Lower lobe of right lung (tissue), 2 donors: ENCODE measurements at places on chromosomes 16 and 17. TPM values are rescaled to one million over a fixed set of nuclear protein-coding genes. Genes with fewer than 3 reads are reported as not detected.

The PHOSPHO1 gene
- total RNA-seq, result 1.9 TPM

DNA sequence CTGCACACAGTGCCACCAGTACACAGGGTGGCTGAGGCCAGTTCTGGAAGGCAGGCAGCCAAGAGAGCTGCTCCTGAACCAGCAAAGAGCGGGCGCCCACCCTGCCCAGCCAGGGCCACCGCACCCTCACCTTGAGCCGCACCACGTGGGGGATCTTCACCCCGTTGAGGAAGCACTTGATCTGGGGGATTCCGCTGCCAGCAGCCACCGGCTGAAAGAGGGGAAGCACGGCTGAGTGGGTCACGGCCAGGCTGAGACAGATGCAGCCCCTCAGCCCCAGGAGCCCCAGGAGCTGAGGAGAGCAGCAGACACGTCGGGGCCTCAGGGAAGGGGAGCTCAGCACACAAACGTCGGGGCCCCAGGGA, 14.6 kb upstream of the CCDC154 start:
- no peak for DNase-seq
- H3K4me1 ChIP-seq, result no peaks in the 10 kb centered on the region
- no peaks in the 10 kb centered on the region for H3K27me3 ChIP-seq
- H3K4me3 ChIP-seq, result no peak overlapping the region

GRCh38 chr17:17402558-17402957, 74.2 kb upstream of the MED9 start:
- no peaks in the 10 kb centered on the region for H3K27me3 ChIP-seq
- H3K27ac ChIP-seq, result no peak overlapping the region
- DNase-seq, result no peak
- H3K4me3 ChIP-seq, result no peak overlapping the region
- peaks cover 28% of the 10 kb centered on the region for H3K4me1 ChIP-seq

The PLCG2 gene
- total RNA-seq, result 47.7 TPM

- H3K4me3 ChIP-seq, result no peak overlapping the region
- DNase-seq, result no peak
- no peak overlapping the region for H3K27ac ChIP-seq
- no peaks in the 10 kb centered on the region for H3K4me1 ChIP-seq
Observed at GRCh38 chr17:21677911-21678310, 14.4 kb upstream of the KCNJ18 start.

- no peak for DNase-seq
- no peak overlapping the region for H3K4me3 ChIP-seq
- peaks cover 7% of the 10 kb centered on the region for H3K4me1 ChIP-seq
- H3K36me3 ChIP-seq, result no peaks in the 10 kb centered on the region
Observed at GRCh38 chr16:80023865-80024264, 423.3 kb upstream of the MAF start.

DNA sequence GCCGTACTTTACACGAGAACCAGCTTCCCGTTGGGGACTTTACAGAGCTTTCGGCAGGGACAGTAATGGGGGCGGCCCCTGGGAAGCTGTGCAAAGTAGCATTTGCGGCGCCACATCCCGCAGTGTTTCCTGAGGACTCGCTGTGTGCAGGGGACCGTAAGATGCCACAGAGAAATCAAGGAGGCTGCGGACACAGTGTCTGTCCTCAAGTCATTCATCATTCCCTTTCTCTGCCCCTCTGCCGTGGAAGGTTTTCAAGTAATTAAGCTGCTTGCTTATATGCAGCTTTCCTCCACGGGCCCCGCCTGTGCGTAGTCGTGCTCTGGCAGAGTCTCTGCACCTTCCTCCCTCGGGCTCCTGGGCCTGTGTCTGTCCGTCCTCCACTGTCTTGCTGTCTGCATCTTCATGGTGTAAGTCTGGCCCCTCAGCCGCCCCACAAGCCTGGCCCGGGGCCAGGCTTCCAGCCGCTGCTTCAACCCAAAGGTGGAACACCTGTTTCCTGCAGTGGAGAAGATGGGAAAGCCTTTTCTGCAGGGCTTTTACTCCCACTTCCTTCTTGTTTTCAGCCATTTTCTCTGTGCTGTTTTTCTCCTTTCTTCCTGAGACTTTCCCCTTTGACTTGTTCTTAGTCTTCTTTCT, 216.9 kb upstream of the CHMP6 start:
- H3K4me1 ChIP-seq, result peaks cover 6% of the 10 kb centered on the region
- no peak overlapping the region for H3K27ac ChIP-seq
- no peak for DNase-seq
- H3K4me3 ChIP-seq, result no peak overlapping the region
- peaks cover 15% of the 10 kb centered on the region for H3K36me3 ChIP-seq
- no peaks in the 10 kb centered on the region for H3K27me3 ChIP-seq

The TBC1D3G gene
- not detected for total RNA-seq

DNA sequence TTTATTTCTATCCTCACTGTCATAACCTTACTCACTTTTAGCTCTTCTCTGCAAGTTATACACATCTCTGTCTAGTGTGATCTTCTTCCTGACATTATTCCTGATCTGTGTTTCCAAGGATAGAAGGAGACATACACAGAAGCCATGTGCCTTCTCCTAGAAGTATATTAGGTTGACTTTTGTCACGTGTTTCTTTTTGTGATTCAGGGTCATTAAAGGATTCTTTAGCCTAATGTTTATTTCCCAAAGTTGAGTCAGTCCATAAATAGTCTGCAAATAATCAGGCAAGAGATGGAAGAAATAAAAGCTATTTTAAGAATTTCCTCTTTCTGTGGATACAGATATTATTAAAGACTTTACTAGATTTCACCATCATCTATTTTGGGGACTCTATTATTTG, 214.1 kb upstream of the GOT2 start:
- no peaks in the 10 kb centered on the region for H3K27me3 ChIP-seq
- no peak for DNase-seq
- H3K4me3 ChIP-seq, result no peak overlapping the region
- H3K4me1 ChIP-seq, result no peaks in the 10 kb centered on the region
- H3K36me3 ChIP-seq, result no peaks in the 10 kb centered on the region

DNA sequence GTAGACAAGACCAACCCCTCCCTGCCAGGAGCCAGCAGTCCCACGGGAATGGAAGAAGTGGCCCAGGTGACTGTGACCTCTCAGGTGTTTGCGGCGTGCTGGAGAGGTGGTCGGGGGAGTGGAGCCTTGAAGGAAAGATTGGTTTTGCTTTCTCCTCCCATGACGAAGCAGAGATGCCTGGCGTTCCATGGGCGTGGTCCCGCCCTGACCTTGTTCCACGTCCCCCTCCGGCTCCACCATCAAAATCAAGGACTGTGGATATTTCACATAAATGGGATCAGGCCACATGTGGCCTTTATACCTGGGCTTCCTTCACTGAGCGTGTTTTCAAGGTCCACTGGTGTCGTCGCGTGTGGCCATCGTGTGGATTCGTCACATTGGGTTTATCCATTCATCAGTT, 270.6 kb upstream of the TNRC6C start:
- no peaks in the 10 kb centered on the region for H3K36me3 ChIP-seq
- no peak for DNase-seq
- H3K27me3 ChIP-seq, result peaks cover 27% of the 10 kb centered on the region
- H3K27ac ChIP-seq, result no peak overlapping the region
- H3K4me1 ChIP-seq, result peaks cover 12% of the 10 kb centered on the region

The TBC1D3C gene
- total RNA-seq, result 0.38 TPM

DNA sequence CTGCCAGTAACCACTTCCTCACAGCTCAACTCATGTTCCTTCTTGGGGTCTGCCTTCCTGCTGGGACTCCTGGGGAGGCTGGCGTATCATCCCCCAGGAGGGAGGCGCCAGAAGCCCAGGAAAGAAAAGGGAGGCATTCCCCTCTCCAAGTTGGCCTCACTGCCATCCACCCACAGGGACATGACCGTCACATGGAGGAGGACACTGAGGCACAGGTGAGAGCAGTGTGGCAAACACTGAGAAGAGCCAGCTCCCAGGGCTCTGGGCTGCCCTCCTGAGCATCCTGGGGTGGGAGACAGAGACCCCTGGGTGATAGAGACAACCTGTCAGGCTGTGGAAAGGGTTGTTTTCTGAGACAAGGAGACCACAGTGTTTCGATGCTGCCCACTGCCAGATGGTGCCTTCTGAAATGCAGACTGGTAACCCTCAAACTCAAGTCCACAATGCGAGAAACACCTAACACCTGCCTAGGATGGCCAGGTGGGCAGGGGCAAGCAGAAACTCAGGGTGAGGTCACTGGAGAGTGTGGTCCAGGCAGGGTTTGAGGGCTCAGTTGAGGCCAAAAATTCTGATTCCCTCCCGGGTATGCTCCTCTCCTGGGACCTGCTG, 1722.1 kb downstream of the TP53TG3F start:
- DNase-seq, result no peak
- H3K4me1 ChIP-seq, result no peaks in the 10 kb centered on the region
- H3K27me3 ChIP-seq, result no peaks in the 10 kb centered on the region
- H3K36me3 ChIP-seq, result no peaks in the 10 kb centered on the region
- no peak overlapping the region for H3K27ac ChIP-seq
- no peak overlapping the region for H3K4me3 ChIP-seq

The ZFP3 gene
- total RNA-seq, result 7.1 TPM

- DNase-seq, result peak; percentile 92
- H3K4me3 ChIP-seq, result peak overlapping the region; percentile 0
- H3K4me1 ChIP-seq, result peaks cover 52% of the 10 kb centered on the region
- no peaks in the 10 kb centered on the region for H3K36me3 ChIP-seq
- H3K27me3 ChIP-seq, result peaks cover 13% of the 10 kb centered on the region
Observed at GRCh38 chr17:77285594-77286390, 145.0 kb downstream of the SEC14L1 start.

The KRT12 gene
- total RNA-seq, result not detected

DNA sequence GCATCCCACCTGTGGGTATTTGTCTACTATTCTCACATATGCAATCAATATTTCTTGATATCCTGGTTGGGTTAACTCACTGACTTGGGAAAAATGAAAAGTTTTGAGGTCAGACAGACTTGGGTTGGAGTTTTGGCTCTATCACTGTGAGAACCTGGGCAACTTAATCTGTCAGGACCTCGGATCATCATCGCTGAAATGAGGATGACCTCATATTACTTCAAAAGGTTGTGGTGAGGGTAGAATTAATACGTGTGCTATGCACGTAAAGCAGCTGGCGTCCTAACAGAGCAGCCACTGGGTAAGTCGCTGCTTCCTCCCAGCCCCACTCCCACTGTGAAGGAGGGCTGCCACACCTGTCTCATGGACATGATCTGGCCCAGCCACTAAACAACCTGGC, 57.3 kb downstream of the COG7 start:
- peaks cover 34% of the 10 kb centered on the region for H3K4me1 ChIP-seq
- peaks cover 80% of the 10 kb centered on the region for H3K36me3 ChIP-seq
- H3K4me3 ChIP-seq, result no peak overlapping the region
- no peak overlapping the region for H3K27ac ChIP-seq
- no peaks in the 10 kb centered on the region for H3K27me3 ChIP-seq

The OR2C1 gene
- not detected for total RNA-seq

GRCh38 chr17:70775679-70776078, 606.3 kb downstream of the KCNJ2 start:
- H3K4me1 ChIP-seq, result no peaks in the 10 kb centered on the region
- H3K27ac ChIP-seq, result no peak overlapping the region
- no peak for DNase-seq
- H3K27me3 ChIP-seq, result no peaks in the 10 kb centered on the region

DNA sequence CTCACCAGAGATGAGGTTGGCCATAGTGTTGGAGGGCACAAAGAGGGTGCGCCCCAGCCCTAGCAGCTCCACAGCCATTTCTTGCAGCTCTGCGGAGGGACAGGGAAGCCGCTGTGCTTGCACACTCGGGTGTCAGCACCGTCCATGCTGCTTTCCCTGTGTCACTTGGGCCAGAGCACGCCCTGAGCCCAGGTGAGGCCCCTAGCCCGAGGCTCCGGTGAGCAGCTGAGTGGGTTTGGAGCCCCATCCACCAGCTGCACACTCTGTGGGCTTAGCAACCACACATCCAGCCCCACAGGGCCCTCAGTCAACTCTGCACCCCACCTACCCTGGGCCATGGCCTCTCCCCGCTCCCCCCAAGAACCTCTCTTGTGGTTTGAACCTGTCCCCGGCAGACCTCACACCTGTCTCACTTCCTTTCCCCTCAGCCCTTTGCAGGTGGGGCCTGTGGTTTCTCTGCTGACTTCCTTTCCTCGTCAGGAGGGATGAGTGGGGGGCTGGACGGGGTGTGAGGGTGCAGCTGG, 20.7 kb downstream of the TMEM235 start:
- H3K36me3 ChIP-seq, result no peaks in the 10 kb centered on the region
- H3K4me1 ChIP-seq, result peaks cover 55% of the 10 kb centered on the region
- no peak for DNase-seq
- H3K27ac ChIP-seq, result no peak overlapping the region

GRCh38 chr17:59683283-59683682, 23.9 kb downstream of the PTRH2 start:
- H3K36me3 ChIP-seq, result peaks cover 100% of the 10 kb centered on the region
- no peaks in the 10 kb centered on the region for H3K27me3 ChIP-seq
- DNase-seq, result no peak
- H3K27ac ChIP-seq, result no peak overlapping the region

The CNTNAP4 gene
- total RNA-seq, result not detected

DNA sequence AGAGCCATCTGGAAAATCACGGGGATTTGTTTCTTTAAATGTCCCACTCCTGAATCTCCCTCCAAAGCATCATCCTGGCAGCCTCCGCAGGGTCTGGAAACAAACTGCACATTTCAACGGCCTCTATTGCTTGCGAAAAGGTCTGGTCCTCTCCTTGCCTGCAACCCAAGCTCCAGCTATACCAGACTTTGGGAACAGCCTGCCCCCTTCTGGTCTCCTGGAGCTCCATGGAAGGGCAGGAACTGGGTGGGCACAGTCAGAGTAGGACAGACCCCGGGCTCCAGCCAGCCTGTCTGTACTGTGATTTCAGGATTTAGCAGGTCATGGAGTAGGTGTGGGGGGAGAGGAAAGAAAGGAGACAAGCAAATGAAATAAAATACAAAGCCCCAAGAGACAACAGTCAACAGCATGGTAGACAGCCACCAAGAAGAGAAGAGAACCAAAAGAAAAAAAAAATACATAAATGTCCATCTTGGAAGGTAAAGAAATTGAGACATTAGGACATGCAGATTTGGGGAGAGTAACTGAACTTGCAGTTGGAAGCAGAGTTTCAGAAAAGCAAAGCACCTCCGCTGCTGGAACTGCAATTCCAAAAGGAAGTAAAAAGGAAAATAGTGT, 2.7 kb downstream of the XYLT1 start:
- peak overlapping the region; percentile 68 for H3K4me3 ChIP-seq
- H3K27me3 ChIP-seq, result peaks cover 9% of the 10 kb centered on the region
- H3K36me3 ChIP-seq, result no peaks in the 10 kb centered on the region
- H3K27ac ChIP-seq, result no peak overlapping the region

The PRRT2 gene
- 3.2 TPM for total RNA-seq

- H3K36me3 ChIP-seq, result peaks cover 15% of the 10 kb centered on the region
- H3K4me1 ChIP-seq, result peaks cover 15% of the 10 kb centered on the region
- no peak overlapping the region for H3K27ac ChIP-seq
- H3K27me3 ChIP-seq, result no peaks in the 10 kb centered on the region
- no peak for DNase-seq
- H3K4me3 ChIP-seq, result no peak overlapping the region
Observed at GRCh38 chr16:4428500-4428899, 2.8 kb downstream of the DNAJA3 start.

The NLGN2 gene
- 9.5 TPM for total RNA-seq

GRCh38 chr16:10564591-10564990, 15.8 kb downstream of the EMP2 start:
- no peak for DNase-seq
- peaks cover 15% of the 10 kb centered on the region for H3K36me3 ChIP-seq
- H3K27ac ChIP-seq, result peak overlapping the region; percentile 57
- H3K4me3 ChIP-seq, result no peak overlapping the region

- DNase-seq, result no peak
- H3K4me1 ChIP-seq, result peaks cover 72% of the 10 kb centered on the region
- peak overlapping the region; percentile 50 for H3K4me3 ChIP-seq
- H3K27me3 ChIP-seq, result no peaks in the 10 kb centered on the region
- H3K36me3 ChIP-seq, result peaks cover 5% of the 10 kb centered on the region
Observed at GRCh38 chr17:29140631-29141513, 39.3 kb downstream of the MYO18A start.

The FOXC2 gene
- 1.6 TPM for total RNA-seq
